ENCODE measurements at places on chromosomes 5 and 9.

DNA sequence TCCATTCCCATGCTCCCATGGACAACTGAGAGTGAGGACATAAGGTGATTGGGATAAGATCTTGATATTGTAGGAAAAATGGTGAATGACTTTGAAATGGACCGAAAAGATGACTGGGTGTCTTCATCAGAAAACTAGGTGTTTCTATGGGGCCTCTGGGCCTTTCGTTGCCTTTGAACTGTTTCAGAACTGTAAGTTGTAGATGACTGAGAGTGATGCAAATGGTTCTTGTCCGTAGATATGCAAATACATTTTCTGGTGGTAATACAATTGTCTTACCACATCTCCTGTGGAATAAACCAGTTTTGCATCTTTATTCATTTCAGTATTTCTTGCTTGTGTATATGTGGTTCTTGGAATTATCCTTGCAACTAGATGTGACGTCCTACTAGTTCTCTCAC, 16.0 kb upstream of the TEX48 start:
- DNase-seq, result no peak

GRCh38 chr9:19087106-19088000, 15.4 kb downstream of the HAUS6 start:
- DNase-seq, result no peak

- no peak for DNase-seq
Measured at GRCh38 chr9:33884856-33885701, 68.1 kb downstream of the UBE2R2 start.

GRCh38 chr5:140261403-140262171, 41.3 kb downstream of the PFDN1 start:
- DNase-seq, result no peak

DNA sequence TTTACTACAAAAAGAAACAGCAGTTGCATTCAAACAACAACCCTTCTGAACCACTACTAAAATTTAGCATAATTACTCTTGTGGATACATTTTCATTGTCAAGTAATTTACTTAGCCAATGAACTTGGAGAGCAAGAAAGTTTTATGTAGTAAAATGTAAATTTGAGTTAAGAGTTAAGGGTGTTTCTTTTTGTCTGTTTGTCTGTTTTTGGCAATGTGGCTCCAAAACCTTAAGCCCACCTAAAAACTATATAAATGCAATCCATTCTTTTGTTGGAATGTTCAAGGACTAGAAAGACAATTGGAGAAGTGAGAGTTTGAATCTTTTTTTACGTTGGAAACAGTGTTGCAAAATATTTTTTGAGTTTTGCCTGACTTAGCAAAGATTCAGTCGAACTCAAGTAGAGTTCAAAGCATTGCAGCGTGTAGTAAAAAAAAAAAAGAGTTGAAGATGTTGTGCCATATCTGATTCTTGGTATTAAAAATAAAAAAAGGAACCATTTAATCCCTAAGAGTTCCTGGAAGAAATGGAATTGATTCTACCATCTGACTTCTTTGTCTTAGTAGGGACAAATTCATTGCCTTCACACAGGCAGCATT, 867 bp downstream of the SYK start:
- no peak for DNase-seq

DNA sequence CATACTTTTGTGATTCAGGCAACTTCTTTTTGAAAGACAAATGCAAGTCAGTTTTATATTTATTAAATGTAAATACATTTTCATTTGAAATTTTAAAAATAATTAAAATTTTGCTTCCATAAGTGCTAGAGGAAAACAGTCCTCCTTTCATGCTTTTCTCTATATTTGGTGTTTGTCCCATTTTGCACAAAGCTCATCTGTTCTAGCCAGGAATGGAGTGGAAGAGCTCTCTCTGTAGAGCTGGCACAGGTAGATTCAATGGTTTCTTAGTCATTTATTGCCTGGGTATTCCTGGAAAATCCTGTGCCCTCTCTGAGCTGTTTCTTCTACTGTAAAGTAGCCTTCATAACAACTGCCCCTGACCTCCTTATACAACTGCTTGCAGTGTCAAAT, 267.6 kb upstream of the HAPLN1 start:
- DNase-seq, result no peak

- DNase-seq, result no peak
Measured at GRCh38 chr9:96413302-96414221, 4.6 kb downstream of the ZNF367 start.

DNA sequence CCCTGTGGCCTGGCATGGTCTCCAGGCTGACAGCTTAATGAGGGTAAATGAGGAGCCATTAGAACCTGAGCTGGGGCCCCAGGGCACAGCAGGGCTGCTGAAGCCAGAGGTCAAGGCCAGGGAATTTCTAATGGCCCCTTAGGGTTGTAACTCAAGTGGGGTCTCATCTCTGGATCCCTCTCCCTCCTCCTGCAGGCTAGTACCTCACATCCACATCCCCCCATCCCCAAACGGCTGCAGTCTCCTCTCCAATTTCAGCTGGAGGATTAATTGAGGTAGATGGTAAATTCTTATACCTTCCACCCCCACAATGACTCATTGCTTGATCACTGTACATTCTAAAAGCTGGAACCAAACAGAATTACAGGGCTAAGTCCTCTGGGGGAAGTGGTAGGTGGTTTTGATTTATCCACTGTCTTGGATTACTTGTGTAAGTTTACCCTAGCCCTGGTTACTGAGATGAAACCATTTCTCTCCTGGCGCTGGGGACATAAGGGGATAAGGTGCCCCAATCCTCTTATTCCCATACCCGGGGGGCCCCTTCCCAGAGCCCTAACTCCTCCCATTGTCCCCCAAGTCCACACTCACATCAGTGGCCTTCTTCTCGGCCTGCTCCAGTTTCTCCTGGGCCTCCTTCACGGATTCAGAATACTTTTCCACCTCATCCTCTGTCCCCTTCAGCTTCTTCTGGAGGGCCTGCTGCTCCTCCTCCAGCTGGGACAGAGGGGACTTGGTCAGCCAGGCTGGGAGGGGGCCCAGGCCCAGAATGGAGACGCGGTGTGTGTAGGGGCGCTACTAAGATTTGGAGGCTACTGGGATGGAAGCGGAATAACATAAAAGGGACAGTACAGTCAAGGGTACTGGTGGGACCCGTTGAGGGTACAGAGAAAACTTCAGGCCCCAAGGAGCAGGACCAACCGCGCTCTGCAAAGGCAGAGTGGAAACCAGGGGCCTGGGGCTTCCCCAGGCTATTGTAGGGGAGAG, 875 bp downstream of the TPM2 start:
- DNase-seq, result peak; percentile 50

- no peak for DNase-seq
Measured at GRCh38 chr9:111605041-111605559, 5.7 kb upstream of the PTGR1 start.

DNA sequence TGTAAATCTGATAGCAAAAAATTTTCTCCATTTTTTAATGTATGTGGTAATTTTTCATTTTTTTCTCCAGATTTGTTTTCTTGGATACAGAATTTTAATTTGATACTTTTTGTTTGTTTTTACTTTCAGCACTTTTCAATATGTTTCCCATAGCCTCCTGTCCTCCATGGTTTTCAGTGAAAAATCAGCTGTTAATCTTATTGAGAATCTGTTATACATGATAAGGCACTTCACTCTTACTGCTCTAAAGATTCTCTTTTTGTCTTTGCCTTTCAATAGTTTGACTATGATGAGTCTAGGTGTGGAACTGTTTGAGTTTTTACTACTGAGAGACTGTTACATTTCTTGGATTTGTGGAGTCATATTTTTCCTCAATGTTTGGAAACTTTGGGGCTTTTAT, 455.7 kb upstream of the NUDT12 start:
- DNase-seq, result no peak

DNA sequence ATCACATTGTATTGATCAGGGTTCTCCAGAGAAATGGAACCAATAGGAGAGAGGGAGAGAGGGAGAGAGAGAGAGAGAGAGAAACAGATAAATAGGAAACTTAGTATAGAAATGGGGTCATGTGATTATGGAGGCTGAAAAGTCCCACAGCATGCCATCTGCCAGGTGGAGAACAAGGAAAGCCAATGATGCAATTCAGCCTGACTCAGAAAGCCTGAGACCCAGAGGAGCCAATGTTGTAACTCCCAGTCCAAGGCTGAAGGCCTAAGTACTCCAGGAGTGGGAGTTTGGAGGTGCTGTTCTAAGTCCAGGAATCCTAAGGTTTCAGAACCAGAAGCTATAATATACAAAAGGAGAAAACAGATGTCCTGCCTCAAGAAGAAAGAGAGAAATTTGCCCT, 48.4 kb upstream of the ISOC1 start:
- no peak for DNase-seq

DNA sequence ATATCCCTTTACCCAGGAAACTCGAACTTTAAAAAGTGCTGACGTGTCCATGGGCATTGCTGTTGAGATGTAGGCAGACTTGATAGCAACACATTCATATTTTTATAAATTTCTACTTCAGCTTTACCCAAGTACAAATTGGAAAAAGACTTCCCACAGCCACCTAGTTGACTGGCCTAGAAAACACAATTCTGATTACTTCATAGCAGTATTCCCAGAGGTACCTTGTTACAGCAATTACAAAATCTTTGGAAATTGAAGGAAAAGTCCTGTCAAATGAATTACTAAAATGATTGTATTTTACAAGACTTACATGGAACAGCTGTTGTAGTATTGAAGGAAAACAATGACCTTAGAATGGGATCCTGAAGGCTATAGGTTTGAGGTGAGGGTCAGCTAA, 130.7 kb upstream of the NREP start:
- DNase-seq, result no peak

DNA sequence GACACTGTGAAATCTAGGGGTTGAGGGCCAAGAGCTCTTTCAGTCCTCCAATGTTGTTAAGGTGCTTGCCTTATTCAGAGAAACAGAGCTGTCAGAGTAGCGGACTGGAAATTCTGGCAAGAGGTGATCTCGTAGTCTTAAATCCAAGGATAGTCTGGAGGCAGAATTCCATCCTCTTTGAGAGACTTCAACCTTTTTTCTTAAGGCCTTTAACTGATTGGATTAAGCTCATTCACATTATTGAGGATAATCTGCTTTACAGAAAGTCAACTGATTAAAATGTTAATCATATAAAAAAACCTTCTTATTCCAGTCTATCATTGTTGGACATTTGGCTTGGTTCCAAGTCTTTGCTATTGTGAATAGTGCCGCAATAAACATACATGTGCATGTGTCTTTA, 243.1 kb upstream of the COX7C start:
- no peak for DNase-seq

- no peak for DNase-seq
Measured at GRCh38 chr5:13553896-13554295, 390.6 kb downstream of the DNAH5 start.

DNA sequence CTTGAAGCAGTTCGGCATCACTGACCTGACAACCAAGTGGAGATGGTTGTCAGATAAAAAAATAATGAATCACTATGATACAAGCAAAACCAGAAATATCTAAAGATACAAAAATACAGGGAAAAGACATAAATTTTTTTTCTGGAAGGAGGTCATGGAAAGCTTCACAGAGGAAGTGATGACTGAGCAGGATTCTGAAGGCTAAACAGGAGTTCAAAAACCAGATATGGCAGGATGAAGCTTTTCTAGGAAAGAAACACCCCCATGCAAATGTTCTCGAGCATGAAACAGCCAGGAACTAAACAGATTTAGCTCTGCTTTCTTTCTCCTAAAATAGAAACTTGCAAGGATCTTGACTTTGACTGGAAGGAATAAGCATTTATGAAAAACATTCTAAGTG, 60.7 kb upstream of the IFNE start:
- DNase-seq, result no peak

DNA sequence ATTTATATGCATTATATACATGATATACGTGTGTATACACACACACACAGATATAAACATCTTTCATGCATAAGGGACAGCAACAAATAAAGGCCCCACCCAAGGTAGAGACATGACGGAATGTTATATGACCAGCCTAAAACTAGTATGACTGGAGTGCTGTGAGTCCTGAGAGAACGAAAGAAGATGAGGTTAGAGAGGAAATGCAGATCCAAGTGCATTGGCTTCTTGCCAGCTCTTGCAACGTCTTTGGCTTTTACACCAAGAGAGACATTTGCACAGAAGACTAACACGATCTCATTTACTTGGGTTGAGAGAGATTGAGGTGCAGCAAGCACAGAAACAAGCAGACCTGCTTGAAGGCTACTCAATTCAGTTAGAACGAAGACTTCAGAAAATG, 23.0 kb downstream of the CDH10 start:
- no peak for DNase-seq

GRCh38 chr5:14580398-14581034, 1.1 kb upstream of the OTULINL start:
- no peak for DNase-seq

DNA sequence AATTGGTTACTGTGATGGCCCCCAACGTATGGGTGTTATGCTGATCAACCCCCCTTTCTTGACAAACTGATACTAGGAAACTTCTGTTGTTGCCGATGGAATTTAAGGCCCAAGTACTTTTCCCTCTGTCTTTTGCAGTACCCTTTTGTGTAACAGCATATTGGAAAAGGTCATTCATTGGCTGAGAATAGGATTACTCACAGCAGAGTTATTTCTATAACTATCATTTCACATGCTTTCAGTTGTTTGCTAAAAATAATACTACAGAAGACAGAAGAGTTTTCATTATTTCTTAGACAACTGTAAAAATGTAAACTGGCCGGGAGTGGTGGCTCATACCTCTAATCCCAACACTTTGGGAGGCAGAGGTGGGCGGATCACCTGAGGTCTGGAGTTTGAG, 329.5 kb downstream of the KIAA0825 start:
- DNase-seq, result no peak

GRCh38 chr5:72248410-72248981, 71.5 kb downstream of the MRPS27 start:
- DNase-seq, result no peak

DNA sequence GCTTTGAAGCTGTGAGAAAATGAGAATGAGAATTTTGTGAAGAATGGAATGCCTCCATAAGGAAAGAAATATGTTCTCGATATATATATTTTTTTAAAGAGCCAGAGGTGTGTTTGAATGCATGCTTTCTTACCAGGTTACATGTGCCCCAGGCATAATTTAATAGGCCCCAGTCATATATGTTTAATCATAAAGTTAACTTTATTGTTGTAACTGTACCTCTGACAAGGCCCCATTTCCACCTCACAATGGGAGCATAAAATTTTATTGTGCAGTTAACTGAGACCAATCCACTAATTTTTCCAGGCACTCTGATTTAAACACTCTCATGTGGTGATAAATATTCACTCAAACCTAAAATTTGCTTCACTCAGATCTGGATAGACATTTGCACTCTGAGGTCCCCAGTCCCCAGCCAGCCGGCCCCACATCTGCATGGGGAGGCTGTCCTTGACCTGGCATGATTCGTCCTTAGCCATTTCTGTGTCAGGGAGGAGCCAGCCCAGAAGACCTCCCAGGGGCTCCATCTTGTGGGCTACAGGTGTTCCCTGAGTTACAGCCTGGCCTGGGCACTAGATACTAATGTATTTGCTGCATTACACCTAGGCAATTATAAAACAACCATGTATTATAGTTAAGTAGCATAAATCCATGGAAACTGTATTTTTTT, 245.8 kb downstream of the MTRR start:
- DNase-seq, result no peak

GRCh38 chr9:90883661-90884060, 82.0 kb downstream of the SYK start:
- DNase-seq, result no peak

GRCh38 chr5:157596487-157596886, 20.9 kb upstream of the ADAM19 start:
- peak; percentile 55 for DNase-seq

GRCh38 chr5:98839469-98840383, 66.3 kb downstream of the RGMB start:
- DNase-seq, result peak; percentile 37

- no peak for DNase-seq
Measured at GRCh38 chr9:37977851-37978480, 74.0 kb upstream of the SLC25A51 start.
